NCI-H69 (cell line): ENCODE measurements at places on chromosomes 7 and 10.

- no peak for DNase-seq
These were observed 716.0 kb downstream of the XPNPEP1 start for GRCh38 chr10:109207361-109207760.

GRCh38 chr7:142012825-142013511 lies 17.3 kb downstream of the MGAM start:
- peak; percentile 23 for DNase-seq

DNA sequence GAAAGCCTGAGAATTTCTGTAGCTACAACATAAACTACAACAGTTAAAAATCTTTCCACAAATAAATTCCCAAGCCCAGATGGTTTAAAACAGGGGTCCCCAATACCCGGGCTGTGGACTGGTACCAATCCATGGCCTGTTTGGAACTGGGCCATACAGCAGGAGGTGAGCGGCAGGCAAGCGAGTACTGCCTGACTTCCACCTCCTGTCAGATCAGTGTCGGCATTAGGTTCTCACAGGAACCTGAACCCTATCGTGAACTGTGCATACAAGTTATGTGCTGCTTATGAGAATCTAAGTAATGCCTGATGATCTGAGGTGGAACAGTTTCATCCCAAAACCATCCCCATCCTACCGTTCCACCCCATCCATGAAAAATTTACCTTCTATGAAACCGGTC lies 160.7 kb upstream of the FEZF1 start:
- DNase-seq, result no peak

DNA sequence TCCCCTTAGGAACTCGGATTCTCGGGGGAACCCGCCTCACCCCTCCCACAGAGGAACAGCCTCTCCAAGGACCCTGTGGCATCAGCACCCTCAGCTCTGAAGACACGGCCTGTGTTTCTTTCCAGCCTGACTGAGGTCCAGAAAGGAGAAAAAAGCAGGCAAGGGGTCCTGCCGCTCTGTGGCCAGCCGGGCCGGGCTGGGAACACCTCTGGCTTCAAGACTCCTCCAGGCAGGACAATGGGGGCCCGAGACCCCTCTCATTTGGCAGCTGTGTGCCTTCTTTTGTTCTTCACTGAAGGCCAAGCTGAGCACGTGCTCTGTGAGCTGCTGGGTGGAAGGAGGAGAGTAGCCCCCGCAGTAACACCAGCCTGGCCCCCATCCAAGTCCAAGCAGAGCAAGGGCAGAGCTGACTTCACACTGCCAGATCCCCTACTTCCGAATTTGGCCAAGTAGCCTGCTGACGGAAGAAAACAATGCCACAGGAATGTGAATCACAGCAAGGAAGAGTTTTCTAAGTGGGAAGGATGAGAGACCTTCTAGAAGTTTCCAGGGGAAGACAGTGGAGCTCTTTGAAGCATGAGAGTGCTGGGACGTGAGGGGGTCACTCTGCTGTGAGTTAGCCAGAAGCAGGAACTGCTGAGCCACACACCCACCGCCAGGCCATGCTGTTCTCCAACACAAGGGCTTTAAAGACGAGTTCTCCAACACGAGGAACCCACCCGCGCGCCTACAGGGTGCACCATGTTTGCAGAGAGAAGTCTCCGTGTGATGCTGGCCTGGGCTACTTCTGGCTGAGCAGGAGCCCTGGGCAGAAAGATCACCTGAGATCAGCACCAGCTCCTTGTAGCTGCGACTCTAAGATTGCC lies 3.1 kb downstream of the CNPY1 start:
- DNase-seq, result no peak

DNA sequence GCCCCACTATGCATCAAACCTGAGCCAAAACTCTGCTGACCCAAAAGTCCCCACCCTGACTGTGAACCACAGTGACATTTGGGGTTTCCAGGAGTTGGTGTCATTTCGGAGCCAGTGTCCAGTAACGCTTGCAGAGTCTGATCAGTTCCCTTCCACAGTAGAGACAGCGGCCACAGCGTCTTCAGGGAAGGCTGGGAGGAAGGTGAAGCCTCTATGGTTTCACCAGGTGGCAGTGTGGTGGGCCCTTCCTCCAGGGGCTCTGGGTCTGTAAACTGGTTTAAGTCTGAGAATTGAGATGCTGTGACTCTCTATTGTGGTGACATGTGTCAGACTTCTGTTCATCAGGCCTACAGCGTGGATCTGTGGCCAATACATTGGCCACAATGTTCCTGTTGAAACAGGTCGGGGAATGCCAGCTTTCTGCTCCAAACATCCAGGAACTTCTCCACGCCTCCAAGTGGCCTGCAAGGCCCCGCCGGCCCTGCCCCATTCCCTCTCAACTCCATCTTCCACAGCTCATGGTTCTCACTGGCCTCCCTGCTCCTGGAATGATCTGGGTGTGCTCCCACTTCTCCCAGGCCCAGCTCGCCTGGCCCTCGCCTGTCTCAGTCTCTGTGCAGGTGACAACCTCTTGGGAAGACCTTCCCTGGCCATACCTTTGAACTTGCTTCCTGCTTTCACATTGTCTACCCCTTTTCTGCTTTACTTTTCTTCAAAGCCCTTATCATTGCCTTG lies 124.5 kb upstream of the FAM20C start:
- no peak for DNase-seq

DNA sequence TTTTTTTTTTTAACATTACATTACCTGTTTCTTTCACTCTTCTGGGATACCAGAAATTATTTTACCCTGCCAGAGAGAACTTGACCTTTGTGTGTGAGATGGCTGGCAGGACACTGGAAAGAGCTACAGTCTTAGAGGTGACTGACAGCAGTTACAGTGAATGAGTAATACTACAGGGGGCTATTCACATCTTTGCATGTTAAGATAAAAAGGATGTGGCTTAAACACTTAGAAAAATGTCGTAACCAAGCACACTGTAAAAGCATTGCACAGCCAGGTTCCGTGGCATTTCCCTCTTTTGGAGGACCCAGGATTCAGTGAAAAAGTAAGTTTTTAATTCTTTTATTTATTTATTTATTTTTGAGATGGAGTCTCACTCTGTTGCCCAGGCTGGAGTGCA lies 18.8 kb upstream of the TBC1D12 start:
- no peak for DNase-seq

- no peak for DNase-seq
These were observed 35.0 kb upstream of the BPGM start for GRCh38 chr7:134611611-134612151.

DNA sequence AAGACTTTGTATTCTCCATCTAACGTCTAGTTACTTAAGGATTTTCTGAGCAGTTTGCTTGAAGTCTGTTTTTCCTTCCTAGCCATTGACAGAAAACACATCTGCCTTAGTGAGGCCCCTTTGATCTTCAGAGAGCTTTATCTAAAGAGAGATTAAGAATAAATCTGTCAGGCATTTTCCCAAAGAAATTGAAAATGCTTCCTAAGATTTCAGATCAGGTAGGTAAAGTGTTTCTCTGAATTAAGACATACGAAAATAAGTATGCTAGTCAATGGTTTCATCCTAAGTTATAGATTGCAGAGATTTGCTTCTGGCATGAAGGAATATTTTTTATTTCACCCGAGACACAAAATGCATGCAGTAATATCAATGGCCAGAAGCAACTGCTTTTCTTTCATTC lies 168.6 kb downstream of the SDK1 start:
- no peak for DNase-seq

- peak; percentile 96 for DNase-seq
These were observed at the start of gene LARP4B for GRCh38 chr10:931326-932318. Gene LARP4B (minus strand): TSS chr10:931705. CDS start chr10:885721, 45,984 bp downstream.

DNA sequence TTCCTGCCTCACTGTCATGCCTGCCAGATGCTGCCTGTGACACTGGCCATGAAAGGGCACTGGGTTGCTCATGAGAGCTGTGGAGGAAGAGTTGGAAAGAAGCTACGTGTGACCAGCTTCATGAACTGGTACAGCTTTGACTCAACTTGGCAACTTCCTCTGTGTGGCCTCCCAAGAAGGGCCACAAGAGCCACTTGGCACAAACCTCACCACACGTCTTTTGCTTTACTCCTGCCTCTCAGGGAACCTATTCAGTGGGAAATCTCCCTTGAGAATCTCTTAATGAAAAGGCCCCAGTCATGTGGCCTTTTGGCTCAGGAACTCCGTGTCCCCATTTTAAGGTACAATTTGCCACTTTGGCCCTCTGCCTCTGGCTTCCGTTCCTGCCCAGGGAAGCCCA lies 54.5 kb downstream of the FRMD4A start:
- DNase-seq, result no peak

GRCh38 chr10:86020134-86020533 lies 346.5 kb downstream of the GRID1 start:
- DNase-seq, result no peak

- DNase-seq, result no peak
These were observed 69.5 kb downstream of the STEAP1B start for GRCh38 chr7:22430457-22430856.

DNA sequence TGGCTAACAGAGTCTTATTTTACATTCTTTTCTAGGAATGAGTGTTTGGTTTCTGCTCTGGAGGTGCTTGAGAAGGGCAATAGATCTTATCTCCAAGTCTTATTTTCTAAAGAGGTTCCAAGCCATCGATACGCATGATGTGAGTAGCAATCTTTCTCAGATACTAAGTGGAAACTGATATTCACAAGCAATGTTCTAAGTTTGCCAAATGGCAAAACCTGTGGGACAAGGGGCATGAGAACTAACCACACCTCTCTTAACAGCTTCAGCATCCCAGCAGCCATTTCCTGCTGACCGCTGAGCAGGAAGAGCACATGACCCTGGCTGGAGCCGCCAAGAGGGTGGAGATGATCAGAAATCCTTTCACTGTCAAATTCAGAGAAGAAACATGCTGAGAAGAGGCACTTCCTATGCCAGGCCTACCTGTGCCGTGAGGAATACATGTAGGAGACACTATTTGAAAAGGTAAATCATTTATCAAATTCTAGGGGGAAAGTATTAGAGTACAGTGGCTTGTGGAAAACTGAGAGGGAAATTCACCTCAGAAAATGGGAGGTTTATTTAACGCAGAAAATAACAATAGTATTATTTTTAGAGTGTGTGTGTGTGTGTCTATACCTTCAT lies 35.2 kb downstream of the CCDC71L start:
- DNase-seq, result no peak

DNA sequence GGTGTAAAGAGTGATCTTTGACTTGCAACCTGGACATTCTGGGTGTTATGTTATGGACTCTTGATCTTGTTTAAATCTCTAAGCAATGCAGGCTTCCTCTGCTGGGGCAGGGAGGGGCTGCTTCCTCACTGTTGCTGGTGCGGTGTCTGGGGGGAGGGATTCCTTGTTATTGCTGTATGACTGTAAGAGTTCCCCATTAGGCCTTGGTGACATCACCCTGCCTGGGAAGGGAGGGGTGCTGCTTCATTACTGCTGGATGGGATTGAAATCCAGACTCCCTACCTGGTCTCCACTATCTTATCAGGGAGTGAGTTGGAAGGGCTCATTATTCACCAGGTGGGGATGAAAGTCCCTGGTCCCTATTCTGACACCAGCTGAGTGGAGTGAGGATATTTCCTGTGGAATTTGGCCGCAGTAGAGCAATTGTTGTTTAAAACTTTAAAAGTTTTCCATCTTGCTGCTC lies 8.8 kb downstream of the OGDH start:
- no peak for DNase-seq

GRCh38 chr7:92835851-92836488 lies 403 bp downstream of the CDK6 start:
- DNase-seq, result peak; percentile 57

GRCh38 chr10:57657164-57657765 lies 610.4 kb downstream of the IPMK start:
- DNase-seq, result peak; percentile 67

GRCh38 chr7:64685091-64685490 lies 19.2 kb downstream of the ZNF107 start:
- DNase-seq, result no peak

DNA sequence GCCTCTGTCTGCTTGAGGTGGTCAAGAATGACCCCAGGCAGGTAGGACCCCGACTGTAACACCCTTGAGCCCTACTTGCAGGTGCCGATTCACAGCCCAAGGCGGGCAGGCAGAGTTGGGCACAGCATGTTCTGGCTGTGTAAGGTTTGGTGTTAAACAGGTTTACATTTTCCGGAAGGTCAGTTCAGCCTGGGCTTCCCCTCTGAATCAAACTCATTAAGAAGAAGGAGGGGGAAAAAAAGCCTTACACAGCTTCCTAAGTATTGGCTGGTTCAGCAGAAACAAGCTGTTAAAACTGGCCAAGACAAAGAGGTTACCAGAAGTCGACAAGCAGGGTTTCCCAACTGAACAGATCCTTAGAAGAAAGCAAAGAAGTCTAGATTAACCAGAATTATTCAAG lies 132.7 kb downstream of the PRPF18 start:
- no peak for DNase-seq

DNA sequence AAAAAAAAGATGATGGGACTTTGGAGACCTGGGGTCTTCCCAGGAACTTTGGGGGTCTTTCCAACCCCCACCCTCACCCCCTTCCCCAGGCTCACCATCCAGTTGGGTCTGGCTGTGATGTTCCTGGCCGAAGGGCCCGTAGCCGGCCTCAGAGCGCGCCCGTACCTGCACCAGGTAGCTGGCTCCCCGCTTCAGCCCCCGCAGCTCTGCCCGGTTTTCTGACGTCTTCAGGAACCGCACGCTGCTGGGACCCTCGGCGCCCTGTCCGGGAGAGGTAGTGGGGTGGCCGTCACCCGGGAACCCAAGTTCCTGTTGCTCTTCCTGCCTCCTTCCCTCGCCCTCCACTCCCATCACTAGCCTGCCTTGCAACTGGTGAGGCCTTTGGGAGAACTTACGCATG lies 10.2 kb downstream of the EPHB4 start:
- DNase-seq, result no peak

DNA sequence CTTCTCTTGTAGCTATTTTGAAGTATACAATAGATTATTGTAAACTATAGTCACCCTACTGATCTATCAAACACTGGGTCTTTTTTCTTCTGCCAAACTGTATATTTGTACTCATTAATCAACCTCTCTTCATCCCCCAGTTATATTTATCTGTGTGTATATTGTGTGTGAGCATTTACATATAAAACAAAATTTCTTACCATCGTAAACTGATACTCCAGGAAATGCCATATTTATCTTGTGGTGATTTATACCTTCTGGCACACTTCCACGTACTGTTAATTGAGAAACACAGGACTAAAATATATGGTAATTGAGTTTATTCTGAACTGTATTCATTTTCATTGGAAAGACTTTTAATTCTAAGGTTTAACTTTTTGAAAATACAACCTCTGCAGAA lies 18.9 kb downstream of the ANLN start:
- peak; percentile 78 for DNase-seq

GRCh38 chr10:122044713-122045112 lies 55.8 kb downstream of the TACC2 start:
- peak; percentile 24 for DNase-seq

DNA sequence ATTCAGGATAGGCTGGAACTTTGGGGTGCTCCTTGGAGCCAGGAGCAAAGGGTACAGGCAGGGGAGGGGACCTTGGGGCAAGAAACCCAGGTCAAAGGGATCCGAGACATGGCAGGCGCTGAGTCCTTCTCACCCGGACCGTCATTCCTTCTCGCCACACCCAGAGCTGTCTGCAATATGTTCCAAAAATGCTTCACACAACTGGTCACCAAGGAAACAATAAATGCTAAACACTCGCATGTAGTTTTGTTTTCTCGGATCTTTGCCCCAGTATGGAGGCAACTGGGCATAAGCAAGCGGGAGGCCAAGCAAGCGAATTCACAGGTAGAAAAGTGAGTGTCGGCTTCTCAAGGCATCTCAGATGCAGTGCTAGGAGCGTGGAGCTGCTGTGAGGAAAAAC lies 80.8 kb downstream of the PIP4K2A start:
- DNase-seq, result no peak
